Amygdala (tissue), 56 donors: ENCODE measurements at places on chromosomes 5 and 9.

- DNase-seq, result no peak
These were observed 255.1 kb downstream of the MCTP1 start for GRCh38 chr5:95029569-95030366.

DNA sequence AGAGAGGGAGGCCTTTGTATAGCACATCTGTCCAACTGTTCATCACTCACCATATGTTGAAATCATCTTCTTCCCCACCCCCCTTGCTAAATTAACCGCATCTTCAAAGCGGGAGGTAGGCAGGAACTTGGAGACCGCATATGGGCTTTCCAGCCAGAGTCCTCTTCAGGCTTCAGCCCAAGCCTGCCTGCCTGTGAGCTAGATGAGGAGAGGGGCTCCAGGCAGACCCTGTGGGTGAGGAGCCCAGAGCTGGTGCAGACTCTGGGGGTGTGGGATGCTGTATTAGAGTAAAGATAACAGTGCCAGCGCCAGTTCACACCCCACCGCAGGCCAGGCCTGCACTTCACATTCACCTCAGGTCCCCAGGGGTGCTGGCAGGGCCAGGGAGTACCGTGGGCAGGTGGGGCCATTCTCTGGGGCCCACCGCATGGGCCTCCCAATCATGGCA lies 16.2 kb downstream of the PRRC2B start:
- DNase-seq, result no peak

GRCh38 chr5:93569300-93570160 lies 11.5 kb downstream of the NR2F1-AS1 start:
- DNase-seq, result no peak

DNA sequence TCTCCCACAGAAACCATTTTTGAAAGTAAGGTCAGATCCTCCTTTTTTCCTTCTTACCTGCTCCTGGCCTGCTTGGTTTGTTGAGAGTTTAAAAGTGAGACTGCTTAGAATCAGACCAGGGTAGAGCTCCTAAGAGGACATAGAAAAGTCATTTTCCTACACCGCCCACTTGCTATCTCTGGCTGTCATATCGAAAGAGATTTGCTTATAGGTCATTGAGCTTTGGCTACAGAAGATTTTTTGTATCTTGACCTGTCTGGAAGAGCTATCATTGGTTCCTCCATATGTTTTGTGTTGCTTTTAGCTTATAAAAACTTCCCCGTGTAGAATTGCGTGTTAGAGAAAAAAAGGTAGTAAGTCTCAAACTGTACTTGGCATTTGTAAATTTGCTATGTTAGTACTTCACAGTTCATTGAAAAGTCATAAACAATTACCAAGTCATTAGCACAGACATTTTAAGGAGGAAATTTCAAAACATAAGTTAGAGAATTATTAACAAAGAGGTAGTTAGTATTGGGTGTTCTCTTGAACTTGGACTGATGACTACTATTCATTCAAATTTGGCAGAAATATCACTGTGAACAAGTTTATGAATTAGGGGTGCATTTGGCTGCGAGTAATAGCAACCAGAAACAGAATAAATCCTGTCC lies 96.6 kb downstream of the MAN2A1 start:
- no peak for DNase-seq

- DNase-seq, result no peak
These were observed 33.2 kb downstream of the YTHDC2 start for GRCh38 chr5:113546703-113547183.

DNA sequence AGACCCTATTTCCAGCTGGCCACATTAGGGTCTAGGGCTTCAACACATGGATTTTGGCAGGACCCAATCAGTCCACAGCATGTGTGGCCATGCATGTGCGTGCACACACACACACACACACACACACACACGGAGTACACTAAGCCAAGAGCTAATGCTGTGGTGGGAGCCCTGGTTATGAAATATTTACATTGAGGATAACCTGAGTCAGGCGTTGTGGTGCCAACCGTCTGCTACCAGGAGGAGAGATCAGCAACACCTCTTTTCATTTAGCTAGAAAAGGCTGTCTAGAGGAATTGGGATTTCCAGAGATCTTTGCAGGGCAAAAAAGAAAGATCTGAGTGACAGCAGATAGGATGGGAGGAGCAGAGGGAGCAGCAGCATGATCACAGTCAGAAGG lies 141.5 kb downstream of the TRPM3 start:
- no peak for DNase-seq

DNA sequence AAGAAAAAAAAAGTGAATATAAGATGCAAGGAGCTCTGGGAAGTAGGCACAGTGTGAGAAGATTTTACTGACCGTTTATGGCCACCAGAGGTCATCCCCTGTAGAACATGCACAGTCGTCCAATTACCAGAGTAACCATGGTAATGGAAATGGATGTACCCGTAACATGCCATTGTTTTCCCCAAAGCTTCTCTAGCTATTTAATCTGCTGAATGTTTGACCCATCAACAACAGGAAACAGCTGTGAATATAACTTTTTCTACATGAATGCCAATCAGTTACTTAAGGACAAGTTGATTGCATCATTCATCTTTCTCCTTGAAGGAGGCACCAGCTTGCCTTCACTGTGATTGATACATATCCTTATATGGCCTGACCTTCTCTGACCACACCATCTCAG lies 1967.0 kb upstream of the CDH9 start:
- DNase-seq, result no peak

- no peak for DNase-seq
These were observed 296.7 kb downstream of the ARL15 start for GRCh38 chr5:54013556-54014194.

- DNase-seq, result no peak
These were observed 22.0 kb downstream of the OTULIN start for GRCh38 chr5:14686517-14686916.

DNA sequence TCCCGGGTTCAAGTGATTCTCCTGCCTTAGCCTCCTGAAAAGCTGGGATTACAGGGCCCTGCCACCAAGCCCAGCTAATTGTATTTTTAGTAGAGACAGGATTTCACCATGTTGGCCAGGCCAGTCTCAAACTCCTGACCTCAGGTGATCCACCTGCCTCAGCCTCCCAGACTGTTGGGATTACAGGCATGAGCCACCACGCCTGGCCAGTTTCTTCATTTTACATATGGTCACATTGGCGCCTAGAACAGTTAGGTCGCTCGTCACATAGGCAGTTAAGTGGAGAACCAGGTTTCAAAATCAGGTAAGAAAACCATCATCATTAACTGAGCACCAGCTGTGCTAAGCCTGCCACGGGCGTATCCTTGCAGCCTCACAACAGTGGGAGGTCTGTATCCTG lies 36.1 kb downstream of the OLFML2A start:
- no peak for DNase-seq

DNA sequence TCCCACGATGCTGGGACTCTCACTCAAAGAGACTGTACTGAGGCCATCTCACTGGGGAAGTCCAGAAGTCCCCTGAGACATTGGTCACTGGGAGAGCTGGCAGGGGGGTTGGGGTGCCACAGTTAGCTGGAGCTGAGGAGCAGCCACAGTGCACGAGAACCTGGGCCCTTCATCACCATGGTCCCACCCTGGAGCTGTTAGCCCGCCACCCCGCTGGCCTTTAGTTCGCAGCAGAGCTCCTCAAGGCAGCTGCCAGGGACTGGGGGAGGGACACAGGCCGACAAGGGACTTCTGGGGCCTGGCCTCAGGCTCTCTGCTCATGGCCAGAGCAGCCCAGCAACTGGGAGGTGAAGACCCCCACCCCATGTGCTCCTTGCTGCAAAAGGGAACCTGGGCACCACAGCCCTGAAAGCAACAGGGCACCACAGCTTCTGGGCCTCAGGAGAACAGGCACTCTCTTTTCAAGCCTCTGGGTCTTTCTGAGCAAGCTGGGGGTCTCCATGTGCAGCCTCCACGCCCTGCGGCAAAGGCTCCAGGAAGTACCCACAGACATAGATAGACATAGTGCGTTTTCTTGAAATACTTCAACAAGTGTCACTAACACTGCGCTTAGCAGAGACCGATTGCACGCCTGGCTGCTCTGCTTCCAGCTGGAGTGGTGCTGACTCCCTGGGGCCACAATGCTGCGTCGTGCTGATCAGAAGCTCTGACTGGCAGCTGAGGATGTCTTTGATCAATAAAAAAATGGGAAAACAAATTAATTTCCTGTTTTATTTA lies 46.0 kb downstream of the VAV2 start:
- no peak for DNase-seq

DNA sequence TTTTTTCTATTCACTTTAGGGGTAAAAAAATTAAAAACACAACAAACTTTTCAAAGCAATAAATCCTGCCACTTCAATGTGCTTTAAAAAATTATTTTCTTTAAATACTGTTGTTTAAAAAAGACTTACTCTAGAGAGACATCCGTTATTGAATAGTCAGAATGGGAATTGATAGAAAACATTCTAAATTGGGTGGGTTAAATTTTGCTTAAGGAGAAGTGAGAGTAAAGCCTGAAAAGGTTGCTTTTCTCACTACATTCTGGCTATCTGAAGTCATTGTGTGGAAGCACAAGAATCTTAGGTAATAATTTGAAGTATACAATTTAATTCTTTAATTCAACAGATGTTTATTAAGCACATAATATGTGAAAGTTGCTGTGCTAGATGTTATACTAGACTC lies 509.3 kb downstream of the NR2F1-AS1 start:
- DNase-seq, result no peak

- no peak for DNase-seq
These were observed 86.3 kb upstream of the GRHPR start for GRCh38 chr9:37336150-37336549.

DNA sequence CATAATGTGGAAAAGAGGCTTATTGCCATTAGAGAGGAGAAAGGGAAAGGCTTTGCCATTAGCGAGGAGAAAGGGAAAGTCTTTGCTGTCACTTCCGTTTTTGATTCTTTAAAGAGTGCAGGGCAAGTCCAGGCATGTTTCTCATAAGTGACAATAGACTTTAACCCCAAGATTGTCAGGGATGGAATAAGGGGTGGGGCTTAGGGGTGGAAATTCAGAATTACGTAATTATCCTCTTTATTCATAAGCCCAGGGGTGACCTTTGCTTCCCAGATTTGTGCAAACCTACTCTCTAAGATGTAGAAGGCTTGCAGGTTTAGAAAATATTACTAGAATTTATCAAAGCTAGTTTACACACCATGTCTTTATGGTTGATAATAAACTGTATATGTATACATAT lies 2.3 kb upstream of the PLK2 start:
- DNase-seq, result no peak

DNA sequence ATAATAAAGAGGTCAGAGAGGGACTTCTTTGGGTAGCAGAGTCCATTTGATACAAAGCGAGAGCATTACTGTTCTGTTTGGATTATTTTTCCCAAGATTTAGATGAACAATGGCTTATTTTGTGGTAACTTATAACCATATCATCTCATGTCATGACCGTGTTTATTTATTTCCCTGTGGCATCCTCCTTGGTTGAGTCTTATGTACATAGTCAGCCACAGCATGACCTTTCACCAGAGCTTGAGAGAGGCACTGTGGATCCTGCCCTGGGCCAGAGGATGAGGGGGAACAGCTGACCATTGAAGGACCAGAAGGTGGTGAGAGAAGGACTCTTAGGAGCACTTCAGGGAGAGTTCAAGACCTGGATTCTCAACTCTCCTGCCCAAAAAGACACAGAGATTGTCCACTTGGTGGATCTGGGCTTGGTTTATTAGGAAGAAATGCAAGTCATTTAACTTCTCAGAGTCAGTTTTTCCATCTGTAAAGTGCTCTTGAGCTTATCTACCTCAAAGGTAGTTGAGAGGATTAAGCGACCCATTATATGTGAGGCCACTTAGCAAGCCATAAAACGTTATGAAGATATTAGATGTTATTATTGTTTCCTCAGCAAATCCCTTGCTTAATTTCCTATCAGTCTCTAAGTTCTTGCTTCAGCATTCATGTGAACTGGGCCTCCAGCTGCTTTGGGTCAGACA lies 51.4 kb downstream of the PPIC start:
- no peak for DNase-seq

DNA sequence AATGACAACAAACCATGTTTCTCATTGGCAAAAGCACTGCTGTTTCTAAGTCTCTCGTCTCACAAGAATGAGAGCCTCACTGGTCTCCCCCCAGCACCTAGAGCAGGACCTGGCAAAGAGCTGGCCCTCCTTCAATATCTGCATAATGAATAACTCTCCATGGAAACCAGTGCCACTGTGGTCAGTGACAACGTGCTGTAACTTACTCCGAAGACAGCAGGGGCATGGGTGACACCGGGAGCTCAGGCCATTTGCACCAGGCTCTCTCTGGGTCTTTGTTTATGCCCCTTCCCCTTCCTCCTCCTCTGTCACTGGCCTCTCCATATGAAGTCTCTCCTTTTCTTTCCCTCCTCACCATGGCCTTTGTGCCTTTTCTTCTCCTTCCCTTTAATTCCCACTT lies 33.3 kb downstream of the TAS2R1 start:
- no peak for DNase-seq

- DNase-seq, result no peak
These were observed 598.3 kb upstream of the FAM174A start for GRCh38 chr5:99936911-99937310.

- no peak for DNase-seq
These were observed 113.0 kb upstream of the KIF2A start for GRCh38 chr5:62192958-62193357.

DNA sequence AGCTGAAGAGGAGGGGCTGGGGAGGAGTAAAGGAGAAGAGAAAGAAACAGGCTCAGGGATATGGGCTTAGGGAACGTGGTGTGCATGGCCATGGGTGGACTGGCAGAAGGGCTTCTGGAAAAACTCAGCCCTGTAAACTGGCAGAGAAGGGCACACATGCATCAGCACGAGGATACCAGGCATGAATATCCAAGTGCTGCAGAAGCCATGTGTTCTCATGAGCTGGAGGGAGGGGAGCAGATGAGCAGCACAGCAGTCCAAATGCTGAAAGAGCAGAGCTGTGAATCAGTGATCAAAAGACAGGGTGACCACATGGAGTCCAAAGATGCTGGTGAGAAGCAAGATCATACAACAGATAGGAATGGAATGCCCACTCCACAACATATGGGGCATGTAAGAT lies 72.3 kb downstream of the SEMA5A start:
- no peak for DNase-seq

DNA sequence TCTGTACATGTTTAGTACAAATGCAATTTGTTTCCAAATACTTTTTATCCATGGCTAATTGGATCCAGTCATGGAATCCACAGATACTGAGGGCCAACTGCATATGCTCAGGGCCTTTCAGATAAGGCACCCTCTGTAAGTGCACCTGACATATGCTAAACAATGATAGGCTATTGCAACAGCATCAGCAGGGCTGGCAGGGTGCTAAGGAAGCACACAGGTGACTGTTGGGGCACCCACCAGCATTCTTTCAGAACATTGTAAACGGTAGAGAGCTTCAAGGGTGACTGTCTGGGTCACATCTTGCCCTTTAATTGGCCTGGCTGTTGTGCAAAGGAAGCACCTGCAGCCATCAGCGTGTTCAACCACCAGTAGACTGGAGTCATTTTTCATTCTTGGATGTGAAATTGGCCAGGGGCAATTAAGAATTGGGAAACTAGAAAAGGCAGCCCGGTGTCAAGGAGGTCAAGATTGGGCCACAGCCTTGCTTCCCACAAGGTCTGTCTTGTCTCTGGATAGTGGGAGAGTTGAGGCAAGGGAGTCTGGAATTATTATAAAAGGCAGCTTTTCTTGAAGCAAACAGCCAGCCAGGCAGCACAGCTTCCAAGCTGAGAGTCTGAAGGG lies 129.3 kb upstream of the RAI14 start:
- no peak for DNase-seq
